Mesenteric fat pad (tissue), 1 donor: ENCODE measurements at places on chromosomes 7 and 10.

DNA sequence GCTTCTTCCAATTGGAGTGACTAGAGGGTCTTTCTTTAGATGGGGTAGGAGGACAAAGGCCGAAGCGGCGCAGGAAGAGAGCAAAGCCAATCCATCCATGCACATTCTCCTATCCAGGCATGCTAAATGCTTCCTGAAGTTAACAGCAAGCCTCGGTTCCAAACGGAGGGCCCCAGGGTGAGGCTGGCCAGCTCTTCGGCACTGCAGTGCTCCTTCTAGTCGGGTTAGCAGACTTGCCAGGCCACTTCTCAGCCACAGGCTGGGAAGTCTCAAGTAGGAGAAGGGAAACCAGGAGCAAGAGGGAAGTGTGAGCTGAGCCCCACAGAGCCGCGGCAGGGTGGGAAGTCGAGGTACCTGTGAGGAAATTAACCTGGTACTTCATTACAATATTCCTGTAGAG is 253.8 kb upstream of the INHBA start:
- no peak for DNase-seq

DNA sequence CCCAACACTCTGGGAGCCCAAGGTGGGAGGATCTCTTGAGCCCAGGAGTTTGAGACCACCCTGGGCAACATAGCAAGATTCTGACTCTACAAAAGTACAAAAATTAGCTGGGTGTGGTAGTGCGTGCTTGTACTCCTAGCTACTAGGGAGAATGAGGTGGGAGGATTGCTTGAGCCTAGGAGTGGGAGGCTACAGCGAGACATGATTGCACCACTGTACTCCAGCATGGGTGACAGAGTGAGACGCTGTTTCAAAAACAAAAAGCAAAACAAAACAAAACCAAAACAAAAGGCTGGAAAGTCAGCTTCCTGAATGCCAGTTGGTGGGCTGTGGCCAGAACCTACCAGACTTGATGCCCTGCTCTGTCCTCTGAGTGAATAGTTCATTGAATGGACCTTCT is 242.8 kb downstream of the PHTF2 start:
- no peak for DNase-seq

DNA sequence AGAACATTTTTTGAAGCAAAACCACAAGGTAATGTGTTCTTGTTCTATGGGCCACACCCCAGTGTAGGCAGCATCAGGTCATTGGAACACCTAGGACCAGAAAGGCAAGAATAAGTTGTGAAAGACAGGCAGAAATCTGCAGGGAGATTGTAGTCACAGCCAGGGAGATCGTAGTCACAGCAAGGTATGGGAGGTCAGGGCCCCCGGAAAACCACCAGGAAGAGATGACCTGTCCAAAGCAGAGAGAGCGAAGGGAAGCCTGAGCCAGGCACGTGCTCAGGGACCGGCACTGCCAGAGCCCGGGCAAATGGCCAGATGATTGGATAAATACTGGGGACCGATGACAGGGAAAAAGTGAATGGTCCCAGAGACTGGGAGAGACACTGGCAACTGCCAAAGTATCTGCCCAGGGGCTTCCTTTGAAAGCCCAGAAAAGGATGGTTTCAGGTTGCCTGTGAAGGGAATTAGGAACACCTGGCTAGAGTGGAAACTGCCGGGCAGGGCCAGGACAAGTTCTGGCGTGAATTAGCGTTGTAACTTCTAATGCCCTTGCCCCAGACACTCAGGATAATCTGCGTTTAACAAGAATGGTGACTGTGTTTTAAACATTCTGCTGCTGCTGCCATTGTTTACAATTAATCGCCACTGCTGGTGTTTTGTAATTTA is 3.9 kb upstream of the NOBOX start:
- no peak for DNase-seq

GRCh38 chr7:111933609-111934008 is 272.6 kb downstream of the DOCK4 start:
- no peak for DNase-seq

DNA sequence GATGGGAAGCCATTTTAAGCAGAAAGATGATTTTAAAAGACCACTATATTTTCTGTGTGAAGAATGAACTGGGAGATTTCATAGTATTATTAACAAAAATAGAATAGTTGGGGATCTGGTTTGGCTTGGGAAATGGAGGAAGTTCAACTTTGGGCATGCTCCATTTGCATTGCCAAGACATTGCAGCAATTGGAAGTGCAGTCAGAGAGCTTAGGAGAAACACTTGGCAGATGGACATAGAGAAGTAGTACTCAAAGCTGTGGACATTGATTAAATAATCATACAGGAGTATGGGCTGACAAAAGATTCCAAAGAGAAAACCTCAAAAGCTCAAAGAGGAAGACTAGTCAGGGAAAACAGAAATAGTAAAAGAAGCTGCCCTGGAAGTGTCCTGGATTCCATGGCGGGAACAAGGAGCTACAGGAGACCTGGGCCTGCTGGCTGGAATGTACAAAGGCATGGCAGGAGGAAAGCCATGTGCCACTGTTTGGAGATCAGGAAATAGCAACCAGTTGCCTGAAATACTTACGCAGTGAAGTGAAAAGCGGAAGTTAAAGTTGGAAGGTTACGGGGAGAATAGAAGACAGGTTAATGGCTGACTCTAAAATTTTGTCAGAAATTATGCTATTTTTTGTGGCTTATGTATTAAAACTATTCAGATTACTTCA is 93.6 kb upstream of the MXI1 start:
- DNase-seq, result no peak

- no peak for DNase-seq
Observed at GRCh38 chr10:116160271-116160670, 112.7 kb downstream of the GFRA1 start.

GRCh38 chr10:60661637-60662036 is 116.6 kb upstream of the CDK1 start:
- no peak for DNase-seq

DNA sequence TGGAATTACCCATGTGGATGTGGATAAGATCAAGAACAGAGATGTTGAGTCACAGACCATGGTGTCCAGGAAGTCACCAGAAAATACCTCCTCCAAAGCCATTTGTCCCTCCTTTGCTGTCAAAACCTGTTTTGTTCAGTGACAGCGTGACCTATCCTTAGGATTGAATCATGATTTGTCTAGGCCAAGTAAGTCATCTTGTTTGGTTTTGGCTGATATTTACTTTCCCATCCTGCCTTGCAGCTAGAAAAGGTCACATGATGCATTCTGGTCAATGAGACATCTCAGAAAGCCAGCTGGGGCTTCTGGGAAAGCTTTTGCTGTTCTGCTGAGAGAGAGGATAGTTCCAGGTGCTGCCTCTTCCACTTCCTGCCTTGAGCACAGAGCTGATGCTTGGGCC is 225.3 kb upstream of the ZMIZ1 start:
- DNase-seq, result no peak

GRCh38 chr10:97822261-97822687 is 27.4 kb upstream of the GOLGA7B start:
- DNase-seq, result no peak

DNA sequence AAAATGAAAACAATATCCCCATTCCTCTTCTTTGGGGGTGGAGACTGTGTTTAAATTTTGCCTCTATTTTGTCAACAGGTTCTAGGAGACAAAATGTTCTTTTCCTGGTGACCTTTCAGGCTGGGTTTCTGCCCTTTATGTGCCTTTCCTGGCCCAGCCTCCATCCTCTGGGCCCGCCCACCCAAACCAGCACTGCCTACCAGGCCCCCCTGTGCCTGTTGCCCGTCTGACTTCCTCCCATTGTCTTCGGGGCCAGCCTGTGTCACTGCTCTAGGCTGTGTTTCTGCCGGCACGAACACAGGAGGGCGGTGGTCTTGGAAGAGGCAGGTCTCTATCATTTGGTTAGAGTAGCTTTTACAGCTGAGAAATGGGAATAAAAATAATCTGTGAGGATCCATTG is 13.9 kb downstream of the TSPAN14 start:
- no peak for DNase-seq

DNA sequence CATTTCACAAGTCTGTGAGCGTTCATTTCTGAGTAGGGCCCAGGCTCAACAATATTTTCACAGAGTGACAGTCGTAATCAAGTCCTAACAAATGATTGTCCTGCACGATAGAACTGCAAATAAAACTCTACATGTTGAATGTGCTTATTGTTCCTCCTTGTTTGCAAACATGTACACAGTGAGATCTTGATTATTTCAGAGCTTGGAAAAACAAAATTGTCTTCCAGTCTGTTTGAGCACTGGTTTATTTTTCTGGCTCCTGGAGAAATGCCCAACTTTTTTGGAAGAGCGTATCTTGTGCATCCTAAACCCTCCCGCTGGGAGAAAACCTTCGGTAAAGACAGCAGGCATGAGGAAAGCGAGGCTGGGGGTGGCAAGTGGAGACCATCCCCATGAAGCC is 91.1 kb downstream of the TEX36 start:
- no peak for DNase-seq

- no peak for DNase-seq
Observed at GRCh38 chr10:119100434-119101238, 3.3 kb upstream of the DENND10 start.

DNA sequence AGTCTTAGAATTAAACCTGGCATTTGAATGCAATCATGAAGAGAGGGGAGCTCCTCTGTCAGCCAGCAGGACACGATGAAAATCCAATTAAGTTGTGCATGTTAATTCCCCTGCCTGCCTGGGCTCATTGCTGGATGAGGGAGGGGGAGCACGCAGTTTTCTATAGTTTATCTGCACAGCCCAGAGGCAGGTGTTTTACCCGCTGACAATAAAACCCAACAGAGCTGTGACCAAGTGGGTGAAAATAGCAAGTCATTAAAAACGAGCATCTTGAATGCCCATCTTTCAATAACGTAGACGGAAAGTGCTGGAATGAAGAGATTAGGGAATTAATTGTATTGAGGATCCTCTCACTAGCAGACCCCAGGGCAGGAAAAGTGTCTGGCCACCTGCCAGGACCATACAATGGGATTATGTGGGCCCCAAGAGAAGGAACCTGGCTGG is 100.1 kb upstream of the FAM20C start:
- no peak for DNase-seq

- DNase-seq, result no peak
Observed at GRCh38 chr7:29865526-29865925, 59.2 kb downstream of the WIPF3 start.

DNA sequence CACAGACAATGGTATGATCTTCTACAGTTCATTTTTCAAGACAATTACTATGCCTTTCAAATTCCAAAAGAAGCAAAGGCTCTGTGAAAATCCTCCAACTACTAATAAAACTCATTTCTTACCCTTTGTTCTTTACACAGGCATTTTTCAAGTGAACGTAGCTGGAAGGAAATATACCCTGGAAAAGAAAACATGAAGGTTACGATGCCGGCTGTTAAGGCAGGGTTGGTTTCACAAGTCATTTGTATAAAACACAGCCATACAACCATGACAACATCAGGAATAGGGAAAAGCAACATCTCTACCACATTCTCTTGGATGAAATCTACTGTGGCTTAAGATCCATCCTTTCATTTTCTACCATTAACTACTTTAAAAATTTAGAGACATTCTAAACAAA is 207.9 kb downstream of the DOCK4 start:
- no peak for DNase-seq

DNA sequence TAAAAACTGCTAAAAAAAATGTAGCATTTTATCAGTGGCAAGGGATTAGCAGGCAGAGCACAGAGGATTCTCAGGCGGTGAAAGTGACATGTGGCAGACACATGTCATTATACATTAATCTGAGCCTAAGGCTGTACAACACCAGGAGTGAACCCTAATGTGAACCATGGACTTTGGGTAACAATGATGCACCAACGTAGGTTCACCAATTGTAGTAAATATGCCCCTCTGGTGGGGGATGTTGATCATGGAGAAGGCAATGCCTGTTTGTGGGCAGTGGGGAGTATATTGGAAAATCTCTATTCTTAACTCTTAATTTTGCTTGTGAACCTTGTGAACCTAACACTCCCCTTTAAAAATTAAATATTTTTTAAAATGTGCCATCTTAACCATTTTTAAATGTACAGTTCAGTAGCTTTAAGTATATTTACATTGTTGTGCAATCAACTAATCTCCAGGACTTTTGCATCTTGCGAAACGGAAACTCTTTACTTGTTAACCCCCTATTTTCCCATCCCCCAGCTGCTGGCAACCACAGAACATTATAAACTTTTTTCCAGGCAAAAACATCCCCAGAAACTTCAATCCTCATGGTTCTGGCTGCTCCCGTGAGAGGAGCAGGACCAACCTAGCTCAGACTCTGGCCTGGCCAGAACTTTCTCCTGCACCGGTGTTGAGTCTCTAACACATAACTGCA is 29.9 kb downstream of the LRRC20 start:
- no peak for DNase-seq

GRCh38 chr7:119571666-119572065 is 701.3 kb upstream of the KCND2 start:
- no peak for DNase-seq

DNA sequence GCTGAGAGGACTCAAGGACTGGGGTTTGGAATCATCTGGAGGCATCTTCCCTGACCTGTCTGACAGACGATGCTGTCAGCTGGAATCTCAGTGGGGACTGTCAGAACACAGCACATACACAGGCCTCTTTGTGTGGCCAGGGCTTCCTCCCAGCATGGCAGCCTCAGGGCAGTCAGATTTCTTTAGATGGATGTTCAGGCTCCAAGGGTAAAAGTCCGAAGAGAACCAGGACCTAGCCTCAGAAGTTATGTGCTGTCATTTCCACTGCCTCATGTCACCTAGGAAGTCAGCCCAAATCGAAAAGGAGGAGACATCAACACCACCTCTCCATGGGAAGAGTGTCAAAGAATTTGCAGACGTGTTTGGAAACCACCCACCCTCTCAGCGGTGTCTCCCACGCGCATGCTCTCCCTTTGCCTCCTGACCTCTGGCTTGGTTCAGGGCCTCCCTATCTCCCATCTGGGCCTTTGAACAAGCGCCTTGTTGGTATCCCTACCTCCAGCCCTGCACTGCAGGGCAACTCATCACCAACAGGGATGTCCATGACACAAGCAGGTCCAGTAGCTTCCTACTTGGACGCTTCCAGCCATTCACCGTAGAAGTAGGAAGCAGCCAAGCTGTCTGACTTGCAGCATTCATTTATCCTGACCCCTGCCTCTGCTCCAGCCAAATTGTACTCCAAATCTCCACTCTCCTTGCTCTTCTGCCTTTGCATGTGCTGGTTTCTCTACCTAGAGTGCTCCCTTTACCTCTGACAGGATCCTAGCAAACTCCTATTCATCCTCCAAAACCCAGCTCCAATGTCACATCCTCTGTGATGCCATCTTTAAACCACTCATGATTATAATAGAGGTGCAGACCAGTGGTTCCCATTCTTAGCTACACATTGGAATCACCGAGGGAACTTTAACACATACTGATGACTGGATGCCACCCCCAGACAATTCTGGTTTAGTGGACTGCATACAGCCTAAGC is 121.6 kb downstream of the OAT start:
- peak; percentile 68 for DNase-seq

- no peak for DNase-seq
Observed at GRCh38 chr10:117537436-117537903, 5.1 kb upstream of the EMX2 start.

- no peak for DNase-seq
Observed at GRCh38 chr10:102603946-102604345, 40.3 kb upstream of the TRIM8 start.

- DNase-seq, result no peak
Observed at GRCh38 chr7:100642534-100642907, 1.2 kb upstream of the TFR2 start.
